8988T (cell line): ENCODE measurements at places on chromosomes 12 and 14.

DNA sequence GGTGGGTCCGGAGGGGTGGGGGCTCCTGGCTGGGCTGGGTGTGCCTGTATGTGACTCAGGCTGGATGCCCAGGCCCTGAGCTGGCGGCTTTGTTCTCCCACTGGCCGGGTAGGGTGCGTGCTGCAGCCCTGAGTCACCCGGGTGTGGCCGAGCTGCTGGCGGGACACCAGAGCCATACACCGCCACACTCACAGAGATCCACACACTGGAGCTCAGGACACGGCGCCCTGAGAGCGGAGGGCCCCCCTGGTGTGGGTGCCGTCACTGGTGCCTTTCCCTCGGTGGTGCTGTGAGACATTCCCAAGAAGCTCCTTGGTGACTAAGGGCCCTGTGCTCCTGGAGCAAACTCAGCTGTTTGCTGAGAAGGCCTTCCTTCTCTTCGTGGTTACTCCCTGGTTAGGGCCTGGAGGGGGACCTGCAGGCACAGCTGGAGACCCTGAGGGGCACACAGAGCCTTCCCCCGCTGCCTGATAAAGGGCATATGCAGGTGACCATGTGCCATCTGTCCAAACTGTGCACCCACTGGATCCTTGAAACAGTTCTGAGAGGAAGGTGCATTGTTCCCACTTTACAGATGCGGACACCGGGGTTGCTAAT, 44.3 kb downstream of the KRT80 start:
- peak; percentile 93 for DNase-seq

DNA sequence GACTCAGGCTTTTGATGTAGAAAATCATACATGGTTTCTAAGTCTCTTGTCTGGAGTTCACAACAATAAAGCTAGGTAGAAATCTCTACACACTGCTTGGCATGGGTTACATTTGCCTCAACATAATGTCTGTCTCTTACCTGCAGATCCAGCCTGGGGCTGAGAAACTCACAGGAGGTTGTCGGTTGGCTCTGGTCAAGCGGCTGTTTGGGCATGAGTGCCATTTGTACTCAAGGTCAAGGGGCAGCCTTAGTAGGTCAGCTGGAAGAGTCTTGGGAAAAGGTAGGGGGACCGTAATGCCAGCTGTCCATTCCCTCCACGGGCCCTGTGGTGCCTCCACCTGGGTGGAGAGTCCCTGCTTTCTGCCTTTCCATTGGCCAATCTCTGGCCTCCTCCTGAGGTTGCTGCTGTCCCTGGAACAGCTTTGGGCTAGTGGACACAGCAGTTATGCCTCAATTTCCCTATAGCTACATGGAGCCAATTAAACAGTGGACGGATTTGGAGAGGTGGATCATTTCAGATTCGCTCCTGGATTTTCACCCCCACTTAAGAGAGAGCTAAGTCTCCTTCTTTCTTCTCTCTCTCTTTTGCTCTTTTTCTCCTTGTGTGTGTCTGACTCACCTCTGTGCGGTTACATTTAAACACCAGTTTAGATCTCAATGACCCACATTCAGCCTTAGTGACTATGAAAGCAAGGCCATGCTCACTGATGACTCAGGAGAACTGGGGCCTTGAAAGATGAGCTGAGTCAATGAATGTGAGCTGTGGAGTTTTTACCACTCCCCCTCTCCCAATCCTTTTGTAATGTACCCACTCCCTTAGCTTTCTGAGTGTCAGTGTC, 132.8 kb upstream of the HIF1A start:
- no peak for DNase-seq

DNA sequence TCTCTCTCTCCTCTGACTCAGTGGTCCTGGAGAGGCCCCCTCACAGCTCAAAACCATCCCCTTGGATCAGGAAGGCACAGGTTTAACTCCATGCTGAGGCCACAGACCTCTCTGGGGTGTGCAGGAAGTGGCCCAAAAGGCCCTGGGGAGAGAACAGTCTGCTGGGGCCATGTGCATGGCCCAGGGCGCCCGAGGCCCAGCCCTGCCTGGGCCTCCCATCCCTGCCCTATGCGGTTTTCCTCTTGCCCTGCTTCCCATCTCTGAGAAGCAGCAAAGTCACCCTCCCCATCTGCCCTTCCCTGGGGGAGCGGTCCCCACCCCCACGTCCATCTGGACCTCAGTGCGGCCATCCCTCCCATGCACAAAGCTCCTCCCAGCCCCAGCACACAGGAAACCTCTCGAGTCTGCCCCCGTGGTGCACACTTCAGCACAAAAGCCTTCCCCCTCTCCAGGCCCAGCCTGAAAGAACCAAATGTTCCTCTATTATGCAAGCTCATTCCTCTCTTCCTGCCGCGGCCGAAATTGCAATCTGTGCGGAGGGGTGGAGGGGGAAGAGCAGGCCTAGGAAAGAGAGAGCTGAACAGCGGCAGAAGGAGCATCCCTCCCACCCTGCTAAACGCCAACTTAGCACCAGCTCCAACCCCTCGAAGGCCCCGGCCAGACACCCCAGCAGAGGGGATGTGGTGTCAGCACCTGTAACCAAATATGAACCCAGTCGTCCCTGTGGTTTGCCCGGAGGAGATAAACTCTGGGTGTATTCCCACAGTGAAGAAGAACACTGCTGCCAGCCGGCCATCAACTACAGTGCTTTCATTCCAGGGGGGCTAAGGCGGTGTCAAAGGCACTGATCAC, 108.5 kb downstream of the SCARB1 start:
- no peak for DNase-seq

- DNase-seq: no peak
These were observed 172.7 kb downstream of the PTPN11 start for GRCh38 chr12:112591488-112591887.

GRCh38 chr12:16789204-16789790, 183.3 kb upstream of the LMO3 start:
- DNase-seq: no peak

DNA sequence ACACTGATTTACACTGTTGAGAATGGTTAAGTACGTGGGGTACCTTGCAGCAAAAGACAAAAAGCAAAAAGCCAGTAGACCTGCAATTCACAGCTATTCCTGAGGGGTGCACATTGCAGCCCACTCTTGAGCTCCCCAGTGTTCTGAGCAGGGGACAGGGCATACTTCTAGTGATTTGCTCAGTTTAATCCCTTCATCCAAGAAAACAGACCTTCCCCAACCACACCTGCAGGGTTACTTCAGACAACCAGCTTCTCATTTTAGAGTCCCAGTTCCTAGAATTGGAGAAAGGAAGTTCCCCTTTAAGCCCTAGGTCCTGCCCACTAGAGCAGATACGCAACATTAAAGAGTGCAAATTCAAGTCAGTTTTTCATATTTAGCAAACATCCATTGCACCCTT, 3.6 kb upstream of the WSB2 start:
- peak; percentile 24 for DNase-seq

GRCh38 chr14:87233806-87234384, 759.1 kb downstream of the GALC start:
- no peak for DNase-seq

DNA sequence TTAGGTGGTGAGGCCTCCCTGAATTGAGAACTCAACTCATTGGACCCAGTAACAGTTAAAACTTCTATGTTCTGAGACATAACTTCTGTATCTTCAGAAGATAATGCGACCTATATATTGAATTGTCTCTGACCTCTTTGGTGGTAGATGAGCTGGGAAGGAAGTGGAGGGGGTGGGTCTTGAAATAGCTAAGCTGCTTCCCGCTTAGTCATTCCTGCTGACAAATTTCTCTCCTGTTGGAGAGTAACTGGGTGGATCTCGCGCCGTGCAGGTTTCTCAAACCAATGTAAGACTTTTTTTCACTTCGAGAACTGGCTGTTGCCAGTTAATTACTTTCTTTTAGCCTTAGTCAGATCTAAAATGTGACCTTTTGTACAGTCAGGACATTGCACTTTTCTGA, 100.8 kb downstream of the PPHLN1 start:
- DNase-seq: no peak

GRCh38 chr12:93938931-93939330, 209.4 kb upstream of the PLXNC1 start:
- no peak for DNase-seq

- DNase-seq: no peak
These were observed 9.0 kb upstream of the KRT2 start for GRCh38 chr12:52660934-52661499.

GRCh38 chr14:56995010-56995409, 184.7 kb upstream of the OTX2 start:
- DNase-seq: no peak

DNA sequence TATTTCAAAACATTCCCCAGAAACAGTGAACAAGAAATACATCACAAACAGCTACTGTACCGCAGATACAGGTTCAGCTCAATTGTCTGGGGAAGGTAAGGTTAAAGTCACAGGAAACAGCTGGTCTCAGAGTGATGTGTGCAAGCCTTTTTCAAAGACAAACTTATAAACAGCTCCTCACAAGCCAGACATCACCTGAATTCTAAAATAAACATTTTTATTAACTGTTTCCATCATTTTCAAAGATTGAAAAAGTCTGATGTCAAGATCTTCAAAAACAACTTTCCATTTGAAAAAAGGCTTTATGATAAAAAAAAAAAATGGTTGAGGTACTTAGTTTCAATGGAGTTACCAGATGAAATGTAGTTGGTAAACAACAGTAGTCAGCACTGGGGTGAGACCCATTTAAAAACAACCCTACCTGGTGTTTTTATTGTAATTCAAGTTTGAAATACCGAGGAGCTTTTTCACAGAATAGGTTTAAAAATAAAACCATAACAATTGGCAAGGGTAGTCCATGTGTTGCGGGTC, 4.0 kb downstream of the BTG1 start:
- no peak for DNase-seq

- no peak for DNase-seq
These were observed 34.3 kb downstream of the ERG28 start for GRCh38 chr14:75626396-75626795.

DNA sequence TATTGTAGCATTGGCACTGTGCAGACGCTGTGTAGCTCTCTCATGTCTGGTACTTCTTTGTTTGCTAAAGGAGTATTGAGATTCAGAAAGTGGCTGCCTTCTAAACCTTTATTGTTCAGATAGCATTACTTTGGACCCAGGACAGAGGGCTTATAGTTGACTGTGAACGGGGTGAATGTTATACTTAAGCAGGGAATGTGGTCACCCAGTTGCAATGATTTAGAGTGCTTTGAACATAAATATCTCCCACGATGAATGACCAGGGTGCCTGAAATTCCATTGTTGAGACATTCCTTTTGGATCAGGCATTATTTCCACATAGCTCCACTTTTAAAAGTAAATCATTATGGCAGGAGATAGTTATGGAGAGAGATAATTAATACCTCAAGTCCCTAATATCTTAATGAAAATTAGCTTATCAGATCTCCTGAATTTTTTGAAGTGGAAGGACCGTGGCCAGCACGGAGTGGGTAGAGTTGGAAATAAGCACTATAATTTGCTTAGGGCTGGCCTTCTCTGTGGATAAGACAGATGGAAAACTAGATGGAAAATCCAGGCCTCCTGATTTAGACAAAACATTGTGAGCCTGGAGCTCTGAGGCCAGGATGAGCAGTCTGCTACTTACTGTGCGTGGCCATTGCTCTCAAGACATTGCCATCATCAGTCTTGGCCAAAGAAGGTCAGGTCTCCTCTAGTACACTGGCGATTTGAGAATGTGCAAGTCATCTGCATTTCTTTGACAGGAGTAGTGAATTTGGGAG, 114.5 kb downstream of the ETV6 start:
- DNase-seq: no peak

GRCh38 chr14:67934087-67934486, 114.5 kb downstream of the RAD51B start:
- DNase-seq: peak; percentile 26

DNA sequence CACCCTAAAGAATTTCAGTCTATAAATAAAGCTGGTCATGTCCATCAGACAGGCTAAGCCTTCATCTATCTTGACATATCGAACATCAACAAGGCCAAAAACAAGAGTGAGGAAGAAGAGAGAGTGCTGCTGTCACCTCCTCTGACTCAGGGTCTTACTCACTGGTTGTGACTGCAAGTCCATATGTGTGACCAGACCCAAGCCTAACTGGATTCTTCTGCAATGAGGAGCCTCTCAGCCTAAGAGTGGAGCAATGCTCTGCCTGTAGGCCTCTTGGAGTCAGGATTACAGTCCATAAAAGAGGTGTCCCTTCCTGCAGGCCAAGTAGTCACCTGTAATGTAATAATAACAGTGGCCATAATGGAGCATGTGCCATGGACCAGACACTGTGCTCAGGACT, 121.2 kb upstream of the SLC35F4 start:
- DNase-seq: no peak

DNA sequence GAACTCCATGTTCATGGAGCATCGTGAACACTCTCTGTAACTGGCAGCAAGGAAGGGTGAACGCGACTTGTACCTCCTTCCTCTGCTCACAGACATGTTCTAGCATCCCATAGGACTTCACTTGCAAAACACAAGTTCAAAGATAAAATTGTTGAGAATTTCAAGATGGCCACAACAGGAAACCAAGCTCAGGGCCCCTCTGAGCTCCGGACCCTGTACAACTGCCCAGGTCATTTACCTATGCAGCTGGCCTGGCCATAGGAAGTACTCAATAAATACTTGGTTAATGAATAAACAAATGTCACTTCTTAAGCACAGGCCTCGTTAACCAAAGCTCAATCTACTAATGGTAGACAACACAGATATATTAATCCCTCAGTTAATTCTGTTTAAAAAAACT, 11.7 kb upstream of the PPP4R4 start:
- no peak for DNase-seq

DNA sequence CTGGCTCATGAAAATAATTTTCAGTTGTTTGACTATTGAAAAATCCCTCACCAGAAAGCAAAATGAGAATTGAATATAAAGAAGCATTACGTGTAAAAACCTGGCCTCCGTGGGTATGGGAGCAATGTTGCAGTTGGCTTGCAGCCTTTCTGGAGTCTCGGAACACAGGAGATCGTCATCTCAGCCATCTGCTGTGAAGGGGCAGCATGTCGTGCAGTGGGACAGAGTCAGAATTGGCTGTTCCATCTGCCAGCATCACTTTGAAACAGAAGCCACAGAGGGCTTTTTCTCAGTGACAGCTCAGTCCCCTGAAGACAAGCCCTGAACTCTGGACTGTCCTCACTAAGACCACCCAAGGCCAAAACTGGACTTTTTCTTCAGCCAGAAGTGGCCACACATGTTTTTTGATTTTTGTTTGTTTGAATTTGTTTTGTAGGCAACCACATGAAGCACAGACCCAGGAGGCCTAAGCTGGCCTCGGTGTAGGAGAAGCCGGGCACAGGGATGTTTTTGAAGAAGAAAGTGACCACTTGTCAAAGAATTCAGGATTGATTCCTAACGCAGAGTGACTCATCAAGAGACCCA, 170.8 kb upstream of the DYRK2 start:
- DNase-seq: no peak

DNA sequence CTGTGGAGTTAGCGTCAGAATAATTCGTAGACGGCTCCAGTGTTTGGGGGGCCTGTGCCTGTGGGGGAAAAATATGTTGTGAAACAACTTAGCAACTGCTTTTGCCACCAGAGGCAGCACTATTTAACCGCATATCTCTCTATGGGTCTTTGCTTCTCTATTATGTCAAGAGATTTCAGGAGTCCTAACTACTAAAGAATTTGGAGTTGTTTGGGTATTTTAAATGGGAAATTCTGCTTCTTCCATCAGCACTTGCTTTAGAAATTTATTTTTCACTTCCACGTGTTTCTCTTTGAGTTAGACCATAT, 594 bp upstream of the CLEC14A start:
- DNase-seq: no peak
